ENCODE measurements at places on chromosomes 3 and 15.

GRCh38 chr3:78801926-78802561, 965.8 kb downstream of the ROBO1 start:
- no peak for DNase-seq

GRCh38 chr3:60598671-60599070, 652.6 kb downstream of the FHIT start:
- no peak for DNase-seq

DNA sequence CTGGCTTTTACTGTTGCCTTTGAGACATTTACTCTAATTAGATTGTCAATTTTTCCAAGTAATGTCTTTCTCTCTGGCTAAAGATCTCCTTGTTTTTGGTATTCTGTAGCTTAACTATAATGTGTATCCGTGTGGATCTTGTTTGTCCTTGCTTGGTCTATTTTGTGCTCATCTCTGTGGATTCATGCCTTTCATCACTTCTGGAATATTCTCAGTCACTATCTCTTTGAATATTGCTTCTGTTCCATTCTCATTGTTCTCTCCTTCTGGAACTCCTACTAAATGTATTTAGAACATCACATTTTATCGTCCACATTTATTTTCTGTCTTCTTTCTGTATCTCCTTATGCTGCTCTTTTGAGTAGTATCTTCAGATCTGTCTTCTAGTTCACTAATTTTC, 12.7 kb downstream of the PGPEP1L start:
- no peak for DNase-seq

- no peak for DNase-seq
Measured at GRCh38 chr3:183493296-183494045, 62.0 kb downstream of the KLHL6 start.
